Stimulated activated CD8-positive, alpha-beta memory T cell treated with anti-CD3 and anti-CD28 coated beads, Interleukin-4, amount 100 ng/mL, for 1 hour (primary cell): ENCODE measurements at places on chromosomes 11 and 22.

DNA sequence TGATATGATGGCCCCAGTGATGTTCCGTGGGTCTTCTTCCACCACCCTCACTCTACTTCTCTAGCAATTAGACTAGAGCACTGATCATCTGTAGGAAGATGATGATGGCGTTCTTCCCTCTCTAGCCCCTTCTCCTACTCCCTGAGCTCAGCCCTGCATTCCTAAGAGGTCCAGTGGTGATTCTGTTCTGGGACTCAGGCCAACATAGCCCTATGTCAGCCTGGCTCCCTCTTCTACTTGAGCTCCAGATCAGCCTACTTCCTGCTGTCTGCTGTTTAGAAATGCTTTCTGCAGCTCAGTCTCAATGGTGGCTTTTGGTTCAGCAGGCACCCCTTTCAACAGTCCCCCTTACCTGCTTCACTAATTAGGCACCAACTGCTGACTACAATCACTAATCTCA, 86.1 kb upstream of the ZBED5 start:
- DNase-seq = no peak

DNA sequence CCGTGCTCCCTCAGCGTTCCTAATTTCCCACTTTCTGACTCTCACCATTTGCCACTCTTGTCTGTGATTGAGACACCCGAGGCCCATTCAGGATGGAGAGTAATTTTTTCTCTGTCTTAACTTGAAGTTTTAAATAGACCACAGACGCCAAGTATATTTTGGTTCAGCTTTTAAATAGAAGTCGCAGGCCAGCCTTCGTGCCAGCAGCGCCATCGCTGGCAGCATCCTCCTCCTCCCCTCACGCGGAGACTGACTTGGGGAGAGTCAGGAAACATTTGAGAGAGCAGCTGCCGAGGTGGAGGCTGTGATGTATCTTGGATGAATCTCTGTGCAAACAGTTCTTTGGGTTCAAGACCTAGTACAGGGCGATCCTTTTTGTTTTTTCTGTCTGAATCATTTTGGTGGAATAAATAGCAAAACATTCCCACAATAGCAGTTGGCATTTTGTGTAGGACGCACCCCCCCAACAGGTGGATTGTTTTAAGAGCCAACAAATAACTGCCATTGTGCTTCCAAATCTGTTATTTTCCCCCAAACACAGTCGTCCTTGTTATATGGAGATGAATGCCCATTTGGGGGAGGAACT, 889 bp upstream of the DMC1 start:
- peak; percentile 1 for DNase-seq

- DNase-seq = no peak
Observed at GRCh38 chr11:84264066-84264465, 977.9 kb upstream of the CCDC90B start.

DNA sequence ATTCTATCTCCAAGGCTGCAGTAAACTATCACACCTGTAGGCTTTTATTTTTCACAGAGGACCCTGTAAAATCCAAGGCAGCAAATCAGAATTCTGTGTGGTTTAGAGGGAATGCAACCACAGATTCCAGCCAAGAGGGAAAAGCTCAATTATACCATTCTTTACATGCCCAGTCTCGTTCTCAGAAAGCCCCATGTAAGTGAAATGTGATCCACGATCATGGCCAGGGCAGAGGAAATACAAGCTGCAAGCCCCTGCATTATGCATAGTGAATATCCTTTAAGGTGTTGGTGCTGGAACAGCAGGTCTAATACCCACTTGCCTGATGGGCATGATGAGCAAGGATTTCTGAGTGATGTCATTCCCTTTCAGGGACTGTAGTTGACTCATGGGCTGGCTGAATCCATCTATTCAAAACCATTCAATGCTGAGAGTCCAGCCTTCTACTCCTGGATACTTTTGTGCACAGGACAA, 198.7 kb upstream of the MTMR2 start:
- DNase-seq = no peak

- DNase-seq = no peak
Observed at GRCh38 chr22:36561291-36561811, 32.4 kb upstream of the EIF3D start.

GRCh38 chr11:68327586-68328370, 15.4 kb downstream of the LRP5 start:
- no peak for DNase-seq

DNA sequence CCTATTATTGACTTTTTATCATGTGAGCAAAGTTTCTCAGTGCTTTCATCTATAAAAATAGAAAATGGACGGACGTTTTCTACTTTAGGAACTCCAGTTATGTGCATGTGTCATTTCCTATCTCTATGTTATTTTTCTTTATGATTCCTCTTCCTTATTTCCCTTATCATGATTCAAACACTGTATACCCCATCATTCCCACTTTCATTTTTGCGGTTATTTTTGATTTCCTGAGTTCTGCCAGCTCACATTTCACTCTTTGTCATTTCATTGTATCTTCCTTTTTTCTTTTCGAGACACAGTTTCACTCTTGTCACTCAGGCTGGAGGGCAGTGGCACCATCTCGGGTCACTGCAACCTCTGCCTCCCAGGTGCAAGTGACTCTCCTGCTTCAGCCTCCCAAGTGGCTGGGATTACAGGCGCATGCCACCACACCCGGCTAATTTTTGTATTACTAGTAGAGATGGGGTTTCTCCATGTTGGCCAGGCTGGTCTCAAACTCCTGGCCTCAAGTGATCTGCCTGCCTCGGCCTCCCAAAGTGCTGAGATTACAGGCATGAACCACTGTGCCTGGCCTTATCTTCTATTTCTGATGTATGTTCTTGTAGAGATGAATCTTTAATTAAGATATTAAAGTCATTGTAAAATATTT, 21.5 kb downstream of the C11orf58 start:
- no peak for DNase-seq

DNA sequence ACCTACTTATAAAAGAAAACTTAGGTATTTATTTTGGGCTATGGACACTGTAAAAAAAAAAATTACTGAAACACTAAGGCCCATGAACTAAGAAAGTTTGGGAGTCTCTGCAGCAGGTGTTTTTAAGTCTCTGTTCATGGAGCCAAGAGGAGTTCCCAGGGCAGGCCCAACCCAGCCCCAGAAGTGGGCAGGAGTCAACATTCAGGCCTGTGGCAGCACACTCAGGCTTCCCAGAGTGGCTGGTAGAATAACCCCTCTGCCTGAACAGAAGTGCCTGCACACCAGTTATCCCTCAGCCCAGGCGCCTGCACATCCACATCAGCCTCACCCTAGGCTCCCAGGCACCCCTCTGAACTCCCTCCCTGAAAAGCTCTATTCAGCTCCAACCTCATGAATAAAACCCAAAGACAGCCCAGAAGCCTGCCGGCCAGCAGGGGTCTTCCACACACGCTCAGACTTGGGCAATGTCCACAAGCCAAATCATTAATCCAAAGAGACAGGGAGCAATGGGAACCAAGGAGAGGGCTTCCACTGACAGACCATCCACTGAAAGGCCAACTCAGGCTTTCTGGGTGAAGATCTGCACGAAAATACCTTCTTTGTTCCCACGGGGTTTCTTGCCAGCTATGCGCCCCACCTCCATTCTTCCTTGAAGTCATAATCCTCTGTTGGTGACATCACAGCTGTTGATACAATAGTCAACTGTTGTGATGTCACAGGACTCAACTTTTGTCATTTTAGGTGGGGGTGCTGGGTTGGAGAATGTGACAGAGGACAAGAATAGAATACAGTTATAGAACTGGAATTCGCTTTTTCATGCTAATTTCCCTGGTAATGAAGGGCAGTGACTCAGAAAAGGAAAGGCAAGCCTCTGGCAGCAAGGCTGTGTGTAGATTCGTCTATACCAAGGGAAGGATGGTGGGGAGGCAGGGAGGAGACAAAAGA, 83.7 kb downstream of the RPL27A start:
- no peak for DNase-seq

- peak; percentile 36 for DNase-seq
Observed at GRCh38 chr11:61816736-61817455, at the start of gene FADS1. Gene FADS1, minus strand, starts transcription at chr11:61817003. Its CDS starts 74 bp downstream, at chr11:61816929.

DNA sequence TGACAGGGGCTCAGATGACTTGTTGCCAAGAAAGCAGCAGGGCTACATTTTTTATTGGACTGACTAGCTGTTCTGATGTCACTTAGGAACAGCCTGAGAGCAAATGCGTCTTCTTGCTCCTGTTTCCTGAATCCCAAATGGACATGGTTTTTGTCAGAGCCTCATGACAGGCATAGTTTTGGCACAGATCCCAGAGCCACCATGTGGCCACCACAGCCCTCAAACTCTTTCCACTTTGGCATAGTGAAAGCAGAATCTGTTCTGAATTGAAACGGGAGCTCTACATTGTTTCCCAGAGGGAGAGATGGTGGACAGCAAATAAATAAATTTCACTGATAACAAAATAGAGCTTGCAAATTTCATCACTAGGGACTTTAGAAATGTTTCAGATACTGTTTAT, 222.2 kb downstream of the C11orf87 start:
- DNase-seq = no peak

- peak; percentile 82 for DNase-seq
Observed at GRCh38 chr11:64971421-64972233, at the start of gene MAJIN. Gene MAJIN, minus strand, starts transcription at chr11:64972108. Its CDS starts 12,703 bp downstream, at chr11:64959405.

- no peak for DNase-seq
Observed at GRCh38 chr11:16784097-16784496, 45.6 kb downstream of the C11orf58 start.

GRCh38 chr11:111303461-111303860, 5.1 kb downstream of the POU2AF3 start:
- no peak for DNase-seq

GRCh38 chr22:39422101-39422500, 22.5 kb downstream of the TAB1 start:
- no peak for DNase-seq

DNA sequence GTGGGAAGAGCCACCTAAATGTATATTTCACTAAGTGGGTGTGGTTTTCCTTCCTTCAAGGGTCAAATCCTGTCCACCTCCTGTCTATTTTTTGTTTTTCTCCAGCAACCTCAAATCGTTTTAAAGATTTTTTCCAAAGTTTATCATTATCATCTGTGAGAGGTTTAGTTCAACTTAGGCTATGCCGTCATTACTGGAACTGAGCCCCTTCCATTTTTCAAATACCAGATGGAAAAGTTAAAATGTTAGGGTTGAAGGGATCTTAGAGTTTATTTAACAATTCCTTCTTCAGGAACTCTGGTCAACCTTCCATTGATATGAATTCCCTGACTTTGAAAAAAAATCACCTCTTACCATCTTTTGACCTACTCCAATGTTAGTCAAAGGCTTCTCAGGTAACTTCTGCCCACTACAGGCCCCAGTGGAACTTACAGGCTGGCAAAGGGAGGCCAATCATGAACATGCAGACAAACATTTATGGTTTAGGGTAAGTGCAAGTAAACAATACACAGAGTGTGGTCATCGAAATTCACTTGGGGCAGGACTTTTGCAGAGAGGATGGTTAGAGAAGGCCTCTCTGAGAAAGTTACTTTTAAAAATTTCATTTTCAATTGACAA, 45.2 kb downstream of the SYN3 start:
- no peak for DNase-seq

DNA sequence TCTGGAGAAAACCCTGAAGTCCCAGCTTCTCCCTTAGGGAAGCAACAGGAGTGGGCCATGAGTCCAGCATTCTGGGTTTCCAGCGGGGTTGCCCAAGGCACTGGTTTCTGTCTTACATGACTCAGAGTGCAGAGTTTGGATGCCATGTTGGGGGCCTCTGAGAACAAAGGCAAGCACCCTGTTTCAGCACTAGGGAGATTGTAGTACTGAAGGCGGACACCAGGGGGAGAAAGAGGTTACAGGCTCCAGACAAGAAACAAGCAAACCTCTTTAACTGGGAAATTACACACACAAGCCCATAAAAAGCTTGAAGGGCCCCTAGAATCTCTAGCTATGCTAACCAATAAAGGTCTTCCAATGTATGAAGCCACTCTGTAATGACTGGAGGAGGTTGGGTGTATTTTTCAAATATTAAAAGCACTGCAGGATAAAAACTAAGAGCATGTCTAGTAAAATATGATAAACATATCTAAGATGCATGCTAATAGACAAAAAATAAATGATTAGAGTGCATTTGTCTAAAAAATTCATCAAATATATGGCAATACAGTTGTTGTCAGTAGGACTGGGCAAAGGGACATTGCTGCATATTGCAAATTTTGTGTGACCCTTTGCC, 7.1 kb downstream of the MS4A6E start:
- peak; percentile 28 for DNase-seq

DNA sequence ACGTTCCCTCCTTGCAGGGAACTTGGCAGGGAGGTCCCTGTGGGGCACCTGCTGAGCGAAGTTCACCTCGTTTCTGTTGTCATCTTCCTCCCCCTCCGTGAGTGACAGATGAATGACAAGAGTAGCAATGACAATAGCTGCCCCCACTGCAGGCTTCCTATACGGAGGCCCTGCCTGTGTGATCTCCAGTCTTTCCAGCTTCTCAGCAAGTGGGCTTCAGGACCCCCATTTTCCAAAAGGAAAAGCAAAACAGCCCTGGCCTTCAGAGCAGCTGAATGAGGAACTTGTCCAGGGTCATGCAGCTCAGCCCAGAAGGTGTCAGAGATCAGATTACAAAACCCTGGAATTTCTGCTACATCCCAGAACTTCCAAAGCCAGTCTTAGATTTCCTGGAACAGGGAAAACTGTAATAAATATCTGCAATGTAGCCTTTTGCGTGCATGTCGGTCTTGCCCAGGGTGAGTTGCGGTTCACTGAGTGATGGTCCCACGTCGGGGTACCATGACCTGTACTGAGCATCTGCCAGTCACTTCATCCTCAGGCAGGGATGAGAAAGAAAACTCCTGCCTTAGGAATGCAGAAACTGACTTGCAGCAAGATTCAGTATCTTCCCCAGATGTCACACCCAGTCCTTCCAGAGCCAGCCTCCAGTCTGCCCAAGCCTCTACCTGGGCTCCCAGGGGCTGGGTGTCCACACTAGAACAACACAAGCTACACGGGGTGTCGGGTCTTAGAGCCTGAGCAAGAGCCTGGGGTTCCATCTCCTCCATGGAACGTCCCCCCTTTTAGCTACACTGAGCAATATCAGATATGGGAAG, 1457.0 kb downstream of the BRD1 start:
- DNase-seq = no peak

- DNase-seq = no peak
Observed at GRCh38 chr22:46693634-46694415, 44.2 kb downstream of the CERK start.

GRCh38 chr11:20156280-20156875, 3.9 kb downstream of the DBX1 start:
- no peak for DNase-seq

DNA sequence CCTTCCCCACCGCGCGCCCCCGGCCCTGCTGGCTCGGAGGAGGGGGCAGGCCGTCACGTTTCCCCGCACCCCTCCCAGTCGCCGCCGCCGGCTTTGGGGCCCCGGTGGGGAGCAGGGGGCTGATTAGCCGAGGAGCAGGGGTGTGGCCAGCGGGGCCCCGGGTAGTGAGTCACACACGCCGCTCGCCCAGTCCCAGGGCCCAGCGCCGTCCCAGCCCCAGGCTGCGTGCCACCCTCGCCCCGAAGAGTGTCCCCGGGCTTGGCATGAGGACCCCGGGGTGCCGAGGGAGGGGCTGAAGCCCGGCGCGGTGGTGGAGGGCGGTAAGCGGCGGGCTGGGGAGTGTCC, 34.4 kb downstream of the PRDM11 start:
- peak; percentile 3 for DNase-seq
